Progenitor cell of endocrine pancreas (in vitro differentiated cells): ENCODE measurements at places on chromosomes 16 and 17.

DNA sequence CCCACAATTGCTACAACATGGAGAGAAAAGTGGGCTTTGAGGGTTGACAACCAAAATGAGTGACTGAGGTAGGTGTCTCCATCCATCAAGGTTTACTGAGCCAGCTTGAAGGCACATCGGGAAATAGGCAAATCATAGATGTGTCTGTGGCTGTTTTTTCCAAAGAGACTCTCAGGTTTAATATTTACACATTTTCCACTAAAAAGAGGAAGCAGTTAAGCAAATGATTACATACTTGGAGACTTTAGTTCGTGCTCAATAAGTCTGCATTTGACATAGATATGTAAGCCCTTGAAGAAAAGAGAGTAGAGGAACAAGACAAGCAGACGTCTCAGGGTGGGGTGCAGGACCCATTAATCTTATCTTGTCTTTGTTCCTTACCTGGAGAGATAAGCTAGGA lies 148.9 kb upstream of the COX10 start:
- H3K27me3 ChIP-seq = peaks cover 9% of the 10 kb centered on the region
- no peak overlapping the region for H3K27ac ChIP-seq
- no peak overlapping the region for H3K4me3 ChIP-seq
- peaks cover 14% of the 10 kb centered on the region for H3K4me1 ChIP-seq
- DNase-seq = no peak

GRCh38 chr17:49365667-49366066 lies 3.6 kb upstream of the ZNF652 start:
- H3K27me3 ChIP-seq = no peaks in the 10 kb centered on the region
- peaks cover 11% of the 10 kb centered on the region for H3K4me1 ChIP-seq
- H3K36me3 ChIP-seq = no peaks in the 10 kb centered on the region
- no peak overlapping the region for H3K4me3 ChIP-seq

DNA sequence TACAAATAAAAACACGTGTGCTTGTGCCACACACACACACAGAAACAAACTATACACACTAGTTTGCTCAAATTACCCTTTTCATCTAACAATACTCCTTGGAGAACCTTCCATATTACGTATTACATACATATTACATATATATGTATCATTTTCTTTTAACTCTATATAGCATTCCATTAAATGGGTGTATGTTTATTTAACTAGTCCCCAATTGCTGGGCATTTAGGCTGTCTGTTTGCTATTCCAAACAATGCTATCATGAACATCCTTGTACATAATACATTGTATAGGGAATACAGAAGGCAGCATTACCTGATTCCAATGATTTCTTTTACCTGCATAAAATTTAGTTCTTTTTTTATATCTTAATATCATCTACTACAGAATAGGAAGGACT lies 73.1 kb downstream of the SKAP1 start:
- no peak overlapping the region for H3K27ac ChIP-seq
- no peaks in the 10 kb centered on the region for H3K36me3 ChIP-seq
- H3K27me3 ChIP-seq = peaks cover 14% of the 10 kb centered on the region
- H3K4me1 ChIP-seq = no peaks in the 10 kb centered on the region
- DNase-seq = no peak

DNA sequence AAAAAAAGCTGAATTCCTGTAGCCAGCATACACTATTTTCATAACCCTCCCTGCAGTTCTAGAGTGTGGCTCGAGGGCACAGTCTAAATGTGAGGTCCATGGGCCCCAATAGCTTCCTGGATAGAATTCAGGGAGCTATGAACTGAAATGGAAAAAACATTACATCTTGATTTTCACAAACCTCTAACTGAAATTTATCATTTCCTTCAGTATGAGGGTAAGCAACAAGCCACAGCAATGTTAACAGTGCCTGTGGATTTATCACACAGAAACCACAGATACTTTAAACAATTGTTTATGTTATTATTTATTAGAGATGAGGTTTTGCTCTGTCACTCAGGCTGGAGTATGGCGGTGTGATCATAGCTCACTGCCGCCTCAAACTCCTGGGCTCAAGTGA lies 18.2 kb downstream of the TMEM92 start:
- peaks cover 12% of the 10 kb centered on the region for H3K4me1 ChIP-seq
- H3K4me3 ChIP-seq = no peak overlapping the region
- no peaks in the 10 kb centered on the region for H3K36me3 ChIP-seq
- peaks cover 20% of the 10 kb centered on the region for H3K27me3 ChIP-seq
- no peak for DNase-seq

GRCh38 chr17:27355419-27355818 lies 61.5 kb downstream of the WSB1 start:
- no peaks in the 10 kb centered on the region for H3K27me3 ChIP-seq
- H3K27ac ChIP-seq = no peak overlapping the region
- peaks cover 4% of the 10 kb centered on the region for H3K4me1 ChIP-seq

DNA sequence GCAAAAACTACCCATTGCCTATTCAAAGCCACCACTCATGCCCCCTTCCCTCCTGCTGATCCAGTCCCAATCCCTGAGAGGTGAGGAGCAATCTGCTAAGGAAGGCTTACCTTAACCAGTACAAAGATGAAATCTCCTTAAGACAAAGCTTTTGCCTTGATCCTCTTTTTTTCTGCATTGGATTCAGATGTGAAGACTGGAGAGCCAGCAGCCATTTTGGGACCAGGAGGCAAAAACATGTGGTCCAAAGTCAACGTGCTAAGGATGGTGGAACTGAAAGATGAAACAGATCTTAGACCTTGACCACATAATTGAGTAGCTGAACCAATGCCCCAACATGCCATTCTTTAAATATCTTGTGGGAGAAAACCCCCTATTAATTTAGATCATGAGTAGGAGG lies 171.4 kb downstream of the IRX5 start:
- no peaks in the 10 kb centered on the region for H3K36me3 ChIP-seq
- DNase-seq = no peak
- H3K27me3 ChIP-seq = peaks cover 45% of the 10 kb centered on the region
- no peak overlapping the region for H3K27ac ChIP-seq
- no peaks in the 10 kb centered on the region for H3K4me1 ChIP-seq

- H3K27ac ChIP-seq = no peak overlapping the region
- H3K4me1 ChIP-seq = peaks cover 15% of the 10 kb centered on the region
- no peaks in the 10 kb centered on the region for H3K27me3 ChIP-seq
- no peak for DNase-seq
- H3K36me3 ChIP-seq = peaks cover 15% of the 10 kb centered on the region
Observed at GRCh38 chr17:42612013-42612412, 2.5 kb downstream of the TUBG1 start.

DNA sequence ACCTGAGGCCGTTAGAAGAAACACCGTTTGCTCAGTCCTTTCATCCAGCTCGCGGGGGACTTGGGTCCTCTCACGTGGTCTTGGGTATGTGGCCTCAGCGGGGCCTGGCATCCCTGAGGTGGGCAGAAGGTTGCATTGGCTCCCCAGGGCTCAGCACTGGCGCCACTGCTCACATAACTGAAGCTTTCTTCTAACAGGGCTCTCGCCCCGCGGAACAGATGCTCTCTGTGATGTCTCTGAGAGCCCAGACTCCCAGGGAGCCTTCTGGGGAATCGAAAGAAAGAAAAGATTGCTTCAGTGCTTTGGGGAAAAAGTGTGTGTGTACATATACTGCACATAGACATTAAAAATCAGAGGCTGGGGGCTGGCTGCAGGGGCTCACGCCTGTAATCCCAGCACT lies 10.1 kb downstream of the MGRN1 start:
- H3K36me3 ChIP-seq = peaks cover 15% of the 10 kb centered on the region
- no peak overlapping the region for H3K4me3 ChIP-seq
- DNase-seq = no peak
- no peak overlapping the region for H3K27ac ChIP-seq

DNA sequence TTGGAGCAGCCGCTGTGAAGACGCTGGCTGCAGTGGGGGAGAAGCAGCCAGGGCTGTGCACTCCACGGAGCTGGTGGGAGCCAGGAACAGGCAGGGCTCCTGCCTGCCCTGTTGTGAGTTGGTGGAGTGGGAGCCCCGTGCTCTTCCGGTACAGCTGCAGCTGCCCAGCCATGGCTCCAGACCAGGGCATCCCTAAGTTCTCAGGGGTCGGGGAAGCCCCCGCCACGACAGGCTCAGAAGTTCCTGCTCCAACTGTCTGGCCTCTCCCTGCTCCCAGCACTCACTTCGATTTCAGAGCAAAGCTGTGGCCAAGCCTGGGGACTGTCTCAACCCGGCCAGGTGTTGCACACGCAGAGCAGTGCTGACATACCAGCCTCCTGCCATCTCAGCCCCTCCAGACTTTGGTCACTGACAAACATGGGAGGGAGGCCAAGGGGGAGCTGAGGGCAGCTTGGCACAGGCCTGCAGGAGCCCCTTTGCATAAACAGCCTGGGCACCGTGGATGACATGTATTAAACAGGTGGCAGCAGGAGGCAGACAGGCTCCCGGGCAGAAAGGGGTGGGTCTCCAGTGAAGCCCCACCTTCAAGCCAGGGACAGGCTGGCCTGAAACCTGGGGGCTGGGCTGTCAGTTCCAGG lies 13.9 kb upstream of the KDM8 start:
- no peaks in the 10 kb centered on the region for H3K36me3 ChIP-seq
- no peak overlapping the region for H3K27ac ChIP-seq
- H3K4me1 ChIP-seq = peaks cover 1% of the 10 kb centered on the region
- H3K4me3 ChIP-seq = no peak overlapping the region
- peaks cover 4% of the 10 kb centered on the region for H3K27me3 ChIP-seq
- DNase-seq = no peak

- peaks cover 9% of the 10 kb centered on the region for H3K4me1 ChIP-seq
- no peak overlapping the region for H3K4me3 ChIP-seq
- H3K27ac ChIP-seq = no peak overlapping the region
- DNase-seq = no peak
- H3K36me3 ChIP-seq = no peaks in the 10 kb centered on the region
Observed at GRCh38 chr17:27906226-27906580, 13.0 kb upstream of the LYRM9 start.

GRCh38 chr17:58339755-58340404 lies 11.3 kb upstream of the TSPOAP1 start:
- no peaks in the 10 kb centered on the region for H3K4me1 ChIP-seq
- no peak for DNase-seq

GRCh38 chr17:44005527-44006271 lies 1.3 kb downstream of the NAGS start:
- peaks cover 23% of the 10 kb centered on the region for H3K4me1 ChIP-seq
- peaks cover 38% of the 10 kb centered on the region for H3K27me3 ChIP-seq
- peak overlapping the region; percentile 77 for H3K27ac ChIP-seq
- no peak for DNase-seq
- peaks cover 1% of the 10 kb centered on the region for H3K36me3 ChIP-seq

GRCh38 chr17:79305768-79306423 lies 231.3 kb downstream of the ENGASE start:
- H3K4me1 ChIP-seq = no peaks in the 10 kb centered on the region
- no peaks in the 10 kb centered on the region for H3K36me3 ChIP-seq
- no peak overlapping the region for H3K27ac ChIP-seq
- H3K27me3 ChIP-seq = peaks cover 12% of the 10 kb centered on the region
- no peak for DNase-seq

DNA sequence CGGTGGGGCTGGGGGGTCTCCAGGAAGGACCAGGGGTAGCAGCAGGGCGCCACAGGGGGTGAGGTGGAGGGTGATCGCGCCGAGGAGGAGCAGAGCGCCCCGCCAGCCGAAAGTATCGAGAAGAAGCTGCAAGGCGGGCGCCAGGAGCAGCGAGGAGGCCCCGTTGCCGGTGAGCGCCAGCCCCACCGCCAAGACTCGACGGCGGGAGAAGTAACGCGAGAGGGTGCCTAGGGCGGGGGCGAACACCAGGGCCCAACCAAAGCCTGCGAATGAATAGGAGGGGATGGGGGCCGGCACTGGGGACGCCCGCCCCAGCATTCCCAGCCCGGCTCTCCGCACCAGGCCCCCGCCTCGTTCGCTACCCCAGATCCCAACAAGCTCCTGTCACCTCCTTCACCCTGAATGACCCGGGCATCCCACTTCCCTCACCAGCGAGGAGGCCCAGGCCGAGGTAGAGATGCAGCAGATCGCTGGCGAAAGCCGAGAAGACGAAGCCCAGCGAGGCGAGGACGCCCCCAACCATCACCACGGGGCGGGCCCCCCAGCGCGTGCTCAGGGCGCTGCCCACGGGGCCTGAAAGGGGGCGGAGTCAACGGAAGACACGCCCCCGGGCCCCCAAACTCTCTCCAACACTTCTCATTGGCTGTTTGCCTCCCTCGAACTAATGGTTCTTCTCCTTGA lies 1.3 kb downstream of the SLC16A11 start:
- no peak overlapping the region for H3K4me3 ChIP-seq
- DNase-seq = no peak
- peaks cover 38% of the 10 kb centered on the region for H3K27me3 ChIP-seq
- H3K27ac ChIP-seq = no peak overlapping the region
- peaks cover 28% of the 10 kb centered on the region for H3K4me1 ChIP-seq
- H3K36me3 ChIP-seq = no peaks in the 10 kb centered on the region
